ENCODE measurements at places on chromosomes 12 and 14. TPM values are rescaled to one million over a fixed set of nuclear protein-coding genes. Genes with fewer than 3 reads are reported as not detected.

- no peak for DNase-seq
- no peak overlapping the region for H3K27ac ChIP-seq
- H3K36me3 ChIP-seq, result no peaks in the 10 kb centered on the region
- H3K4me3 ChIP-seq, result no peak overlapping the region
Measured at GRCh38 chr12:59977779-59978178, 381.9 kb downstream of the SLC16A7 start.

- no peaks in the 10 kb centered on the region for H3K4me1 ChIP-seq
- no peaks in the 10 kb centered on the region for H3K27me3 ChIP-seq
- H3K4me3 ChIP-seq, result no peak overlapping the region
Measured at GRCh38 chr14:63088865-63089264, 43.6 kb upstream of the KCNH5 start.

DNA sequence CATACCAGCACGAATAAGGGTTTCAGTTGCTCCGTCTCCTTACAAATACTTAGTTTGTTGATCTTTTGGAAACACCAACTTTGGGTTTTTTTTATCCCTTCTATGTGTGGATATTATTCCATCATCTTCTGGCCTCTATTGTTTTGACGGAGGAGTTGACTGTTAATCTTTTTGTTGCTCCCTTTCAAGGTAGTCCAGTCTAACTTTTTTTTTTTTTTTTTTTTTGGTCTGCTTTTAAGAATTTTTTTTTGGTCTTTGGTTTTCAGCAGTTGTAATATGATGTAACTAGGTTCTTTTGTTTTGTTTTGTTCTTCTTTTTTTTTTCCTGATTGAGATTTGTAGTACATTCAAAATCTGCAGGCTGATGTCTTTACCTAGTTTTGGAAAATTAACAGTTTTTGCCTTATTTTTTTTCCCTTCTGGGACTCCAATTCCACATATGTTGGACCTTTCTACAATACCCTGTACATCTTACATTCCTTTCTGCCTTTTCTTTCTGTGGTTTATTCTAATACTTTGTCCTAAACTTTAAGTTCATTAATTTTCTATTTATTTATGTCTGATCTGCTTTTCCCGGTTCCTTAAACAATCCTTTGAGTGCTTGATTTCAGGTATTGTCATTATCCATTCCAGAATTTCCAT lies 54.9 kb downstream of the DNAH10 start:
- no peaks in the 10 kb centered on the region for H3K36me3 ChIP-seq
- no peak for DNase-seq
- no peaks in the 10 kb centered on the region for H3K27me3 ChIP-seq
- H3K4me3 ChIP-seq, result no peak overlapping the region

DNA sequence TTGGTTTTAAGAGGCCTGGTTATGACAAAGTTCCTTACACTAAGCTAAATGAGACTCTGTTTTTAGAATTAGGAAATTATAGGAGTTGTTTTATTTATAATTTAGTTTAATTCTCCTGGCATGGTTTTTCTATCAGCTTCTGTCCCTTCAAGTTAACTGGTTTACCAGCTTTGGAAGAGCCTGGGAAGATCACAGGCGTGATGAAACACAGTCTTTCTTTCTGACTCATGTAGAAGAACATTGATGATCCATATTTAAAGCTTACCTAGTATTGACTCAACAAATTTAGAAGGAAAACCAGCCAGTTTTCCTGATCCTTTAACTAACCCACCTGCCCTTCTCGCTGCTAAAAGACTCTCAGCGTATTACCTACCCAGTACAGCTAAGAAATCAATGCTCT lies 155.2 kb downstream of the TGFB3 start:
- H3K4me1 ChIP-seq, result peaks cover 51% of the 10 kb centered on the region
- H3K4me3 ChIP-seq, result no peak overlapping the region
- H3K27ac ChIP-seq, result peak overlapping the region; percentile 93
- no peak for DNase-seq
- H3K27me3 ChIP-seq, result no peaks in the 10 kb centered on the region

- no peak overlapping the region for H3K27ac ChIP-seq
- no peaks in the 10 kb centered on the region for H3K36me3 ChIP-seq
- DNase-seq, result no peak
- peaks cover 23% of the 10 kb centered on the region for H3K4me1 ChIP-seq
- H3K4me3 ChIP-seq, result no peak overlapping the region
Measured at GRCh38 chr14:95518045-95518751, 1.7 kb upstream of the SYNE3 start.

DNA sequence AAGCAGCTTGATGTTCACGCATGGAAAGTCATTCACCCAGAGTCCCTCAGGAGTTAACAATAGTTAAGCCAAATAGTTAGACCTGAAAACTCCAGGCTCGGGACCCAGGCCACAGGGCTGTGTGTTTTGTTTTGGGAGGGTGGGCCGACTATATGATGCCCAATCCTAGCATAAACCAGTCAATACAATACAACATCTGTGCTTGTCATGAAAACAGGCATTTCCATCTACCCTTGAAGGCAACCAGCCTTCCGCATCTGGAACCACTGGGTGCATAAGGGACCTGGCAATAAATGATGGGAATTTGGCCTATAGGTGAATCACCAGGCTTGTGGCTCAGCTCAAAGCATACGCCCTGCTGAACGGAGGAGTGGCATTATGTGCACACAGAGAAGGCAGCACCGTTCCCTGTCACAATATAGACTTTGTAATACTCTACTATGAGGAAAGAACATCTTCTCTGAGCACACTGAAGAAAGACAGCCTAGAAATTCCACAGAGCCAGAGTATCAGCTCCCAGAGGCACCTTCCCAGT lies 91.0 kb upstream of the FOXN3 start:
- no peaks in the 10 kb centered on the region for H3K27me3 ChIP-seq
- H3K36me3 ChIP-seq, result no peaks in the 10 kb centered on the region
- no peaks in the 10 kb centered on the region for H3K4me1 ChIP-seq
- DNase-seq, result no peak
- H3K4me3 ChIP-seq, result no peak overlapping the region

DNA sequence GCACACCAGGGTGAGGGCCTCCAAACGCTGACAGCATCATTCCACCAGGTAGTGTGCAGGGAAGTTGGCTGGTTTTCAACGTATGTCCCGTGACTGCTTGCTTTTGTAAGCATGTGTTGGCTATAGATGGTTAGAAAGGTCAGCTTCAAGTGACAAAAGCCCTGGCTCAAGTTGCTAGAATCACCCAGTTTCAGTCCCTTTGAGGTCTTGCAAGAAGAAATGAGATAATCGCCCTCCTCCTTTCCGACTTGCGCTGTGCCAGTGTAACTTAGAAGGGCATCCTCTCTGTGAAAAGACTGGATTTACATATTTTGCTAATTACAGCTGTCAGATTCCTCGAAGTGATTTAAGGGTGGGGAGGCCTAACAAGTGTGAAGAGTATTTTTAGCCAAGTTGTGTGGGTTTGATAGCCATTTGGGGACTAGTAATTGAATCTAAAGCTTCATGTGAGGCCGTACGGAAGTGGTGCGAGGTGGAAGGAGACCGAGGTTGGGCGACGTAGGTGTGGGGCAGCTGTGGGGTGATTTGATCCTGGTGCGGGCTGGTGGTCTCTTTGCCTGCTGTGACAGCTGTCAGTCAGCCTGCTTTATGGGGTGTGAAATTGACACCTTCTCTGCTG lies 94.7 kb downstream of the CHST11 start:
- H3K27ac ChIP-seq, result no peak overlapping the region
- no peak overlapping the region for H3K4me3 ChIP-seq
- H3K4me1 ChIP-seq, result no peaks in the 10 kb centered on the region
- DNase-seq, result no peak
- no peaks in the 10 kb centered on the region for H3K27me3 ChIP-seq

GRCh38 chr12:56079723-56080555 lies at the start of gene ERBB3:
ERBB3 (plus strand) TSS chr12:56080165; CDS start chr12:56080301, 136 bp downstream.
- peak within 1 kb of the TSS; percentile 99 for H3K27ac ChIP-seq
- no peaks in the 10 kb centered on the region for H3K4me1 ChIP-seq
- no peaks in the 10 kb centered on the region for H3K36me3 ChIP-seq
- peak; percentile 94 for DNase-seq
- H3K4me3 ChIP-seq, result peak within 1 kb of the TSS; percentile 52

- peak within 1 kb of the TSS; percentile 93 for H3K4me3 ChIP-seq
- peak; percentile 84 for DNase-seq
- peaks cover 6% of the 10 kb centered on the region for H3K4me1 ChIP-seq
- peak within 1 kb of the TSS; percentile 89 for H3K27ac ChIP-seq
- no peaks in the 10 kb centered on the region for H3K36me3 ChIP-seq
- no peaks in the 10 kb centered on the region for H3K27me3 ChIP-seq
Measured at GRCh38 chr12:118103601-118104382, at the start of gene VSIG10. VSIG10 (minus strand) TSS chr12:118104011; CDS start chr12:118103671, 340 bp downstream.

DNA sequence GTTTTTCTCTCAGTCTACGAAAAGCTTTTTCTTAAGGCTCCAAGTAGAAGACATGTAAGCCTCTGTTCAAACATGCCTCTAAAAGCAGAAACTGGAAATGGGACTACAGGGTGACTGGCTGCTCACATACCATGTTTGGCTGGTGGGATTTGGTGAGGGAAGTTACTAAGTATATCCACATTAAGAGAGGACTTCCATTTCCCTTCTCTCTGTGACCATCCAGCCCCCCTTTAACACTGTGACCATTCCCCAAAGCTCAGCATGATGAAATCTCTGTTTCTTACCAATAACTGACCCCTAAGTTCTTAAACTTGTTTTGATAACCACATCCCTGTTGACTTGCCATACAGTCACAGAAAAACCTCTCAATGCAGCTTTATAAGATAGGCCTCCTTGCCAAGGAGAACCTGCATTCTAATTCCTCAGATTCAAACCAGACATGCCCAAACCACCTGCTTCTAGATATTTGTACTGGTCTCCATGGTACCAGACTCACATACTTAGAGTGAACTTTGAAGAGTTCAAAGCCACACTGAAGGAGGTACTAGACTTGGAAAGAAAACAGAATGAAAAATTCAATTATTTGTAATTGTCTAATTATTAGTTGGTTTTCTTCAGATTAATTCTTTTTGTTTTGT lies 102.2 kb downstream of the VEZT start:
- peak overlapping the region; percentile 80 for H3K27ac ChIP-seq
- peaks cover 18% of the 10 kb centered on the region for H3K4me1 ChIP-seq
- H3K36me3 ChIP-seq, result no peaks in the 10 kb centered on the region
- H3K4me3 ChIP-seq, result no peak overlapping the region
- no peaks in the 10 kb centered on the region for H3K27me3 ChIP-seq

DNA sequence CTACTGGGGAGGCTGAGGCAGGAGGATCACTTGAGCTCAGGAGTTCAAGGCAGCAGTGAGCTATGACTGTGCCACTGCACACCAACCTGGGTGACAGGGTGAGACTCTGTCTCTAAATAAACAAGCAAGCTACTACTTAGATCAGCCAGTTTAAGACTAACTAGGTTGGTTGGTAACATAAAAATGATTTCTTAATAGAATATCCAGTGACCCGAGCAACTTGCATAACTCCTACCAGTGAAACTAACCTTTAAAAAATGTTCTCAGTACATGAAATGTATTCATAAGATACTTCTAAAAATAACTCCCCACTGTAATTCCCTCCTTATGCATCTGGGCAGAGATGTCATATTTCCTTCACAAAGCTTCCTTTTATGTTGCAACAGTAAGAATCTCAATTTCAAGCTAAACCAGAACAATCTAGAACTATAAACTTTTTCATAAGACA lies 15.9 kb downstream of the TAOK3 start:
- H3K27ac ChIP-seq, result peak overlapping the region; percentile 73
- peaks cover 8% of the 10 kb centered on the region for H3K4me1 ChIP-seq
- no peak for DNase-seq
- no peaks in the 10 kb centered on the region for H3K36me3 ChIP-seq

GRCh38 chr14:52875707-52876106 lies 75.1 kb downstream of the FERMT2 start:
- DNase-seq, result no peak
- no peaks in the 10 kb centered on the region for H3K4me1 ChIP-seq
- H3K27me3 ChIP-seq, result no peaks in the 10 kb centered on the region
- H3K4me3 ChIP-seq, result no peak overlapping the region
- no peaks in the 10 kb centered on the region for H3K36me3 ChIP-seq

GRCh38 chr14:104632781-104633180 lies 28.2 kb upstream of the TMEM179 start:
- H3K27me3 ChIP-seq, result peaks cover under 1% of the 10 kb centered on the region
- DNase-seq, result no peak
- no peak overlapping the region for H3K4me3 ChIP-seq

DNA sequence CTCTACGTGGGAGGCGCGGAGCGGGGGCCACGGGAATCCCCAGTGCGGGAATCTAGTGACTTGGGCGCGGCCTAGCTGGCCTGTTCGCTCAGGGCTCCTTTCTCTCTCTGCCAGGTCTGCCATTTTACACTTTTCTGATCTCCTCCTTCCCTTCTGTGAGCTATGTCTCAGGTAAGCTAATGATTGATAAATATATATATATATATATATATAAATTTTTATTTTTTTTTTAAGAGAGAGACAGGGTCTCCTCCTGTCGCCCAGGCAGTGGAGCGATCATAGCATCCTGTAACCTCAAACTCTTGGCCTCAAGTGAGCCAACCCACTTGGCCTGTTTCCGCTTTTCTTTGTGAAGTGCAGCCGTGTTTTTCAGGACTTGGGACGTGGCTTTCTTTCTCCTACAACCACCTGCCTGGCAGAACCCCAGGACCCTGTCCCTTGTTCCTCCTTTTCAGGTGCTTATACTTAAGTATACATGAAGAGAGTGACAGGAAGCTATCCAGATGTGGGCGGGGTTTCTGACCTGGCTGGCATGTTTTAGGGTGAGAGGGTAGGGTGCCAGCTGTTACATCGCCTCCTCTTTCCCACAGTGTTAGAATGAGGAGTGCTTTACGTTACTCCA lies 547 bp downstream of the ZNF140 start:
- peak; percentile 10 for DNase-seq
- no peaks in the 10 kb centered on the region for H3K27me3 ChIP-seq
- H3K4me3 ChIP-seq, result peak overlapping the region; percentile 68
- peaks cover 19% of the 10 kb centered on the region for H3K36me3 ChIP-seq

GRCh38 chr12:4268329-4269181 lies 5.0 kb upstream of the CCND2 start:
- H3K36me3 ChIP-seq, result no peaks in the 10 kb centered on the region
- peak overlapping the region; percentile 96 for H3K27ac ChIP-seq
- H3K4me3 ChIP-seq, result peak overlapping the region; percentile 78
- no peak for DNase-seq
- peaks cover 29% of the 10 kb centered on the region for H3K27me3 ChIP-seq
- H3K4me1 ChIP-seq, result peaks cover 16% of the 10 kb centered on the region

- H3K27me3 ChIP-seq, result no peaks in the 10 kb centered on the region
- H3K4me1 ChIP-seq, result no peaks in the 10 kb centered on the region
- DNase-seq, result peak; percentile 35
- H3K27ac ChIP-seq, result no peak overlapping the region
- H3K36me3 ChIP-seq, result no peaks in the 10 kb centered on the region
Measured at GRCh38 chr14:77290705-77291104, 19.7 kb upstream of the NGB start.

DNA sequence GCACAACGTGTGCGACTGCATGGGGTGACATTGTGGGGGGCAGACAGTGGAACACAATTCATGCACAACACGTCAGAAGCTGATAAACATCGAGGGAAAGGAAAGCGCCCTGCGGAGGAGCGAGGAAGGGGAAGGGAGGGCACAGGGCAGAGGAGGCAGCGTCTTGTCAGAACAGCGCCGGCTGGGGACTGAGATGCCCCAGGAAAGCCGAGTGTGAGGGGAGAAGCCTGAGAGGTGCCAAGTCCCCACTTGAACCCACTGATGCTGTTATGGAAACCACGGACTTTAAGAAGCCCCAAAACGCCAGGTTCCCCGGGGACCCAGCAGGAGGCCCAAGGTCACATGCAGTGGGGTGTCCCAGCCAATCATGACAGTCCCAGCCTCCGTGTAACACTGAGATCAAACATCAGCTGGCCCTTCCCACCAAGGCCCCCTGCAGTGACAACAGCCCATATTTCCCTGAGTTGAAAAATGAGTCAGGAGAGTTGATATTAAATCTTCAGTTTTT lies 70.0 kb downstream of the GALNT9 start:
- no peak overlapping the region for H3K4me3 ChIP-seq
- H3K27ac ChIP-seq, result no peak overlapping the region
- peaks cover 15% of the 10 kb centered on the region for H3K27me3 ChIP-seq
- no peaks in the 10 kb centered on the region for H3K4me1 ChIP-seq
- DNase-seq, result no peak

TMCC3 gene
- 4.5 TPM for total RNA-seq

HSPA2 gene
- 0.93 TPM for total RNA-seq

CNOT2 gene
- 158 TPM for total RNA-seq

CRIP1 gene
- total RNA-seq, result 5.8 TPM

C3AR1 gene
- 1.2 TPM for total RNA-seq

Measured in hepatocyte (in vitro differentiated cells).